ENCODE measurements at places on chromosomes 11 and 22. TPM values are rescaled to one million over a fixed set of nuclear protein-coding genes. Genes with fewer than 3 reads are reported as not detected.

RHOD gene
- total RNA-seq = 27.5 TPM

PANX2 gene
- 0.29 TPM for total RNA-seq

- H3K36me3 ChIP-seq = peaks cover 9% of the 10 kb centered on the region
- no peak overlapping the region for H3K27ac ChIP-seq
- H3K4me3 ChIP-seq = no peak overlapping the region
- DNase-seq = no peak
Measured at GRCh38 chr22:19242699-19243098, 48.8 kb downstream of the CLTCL1 start.

DNA sequence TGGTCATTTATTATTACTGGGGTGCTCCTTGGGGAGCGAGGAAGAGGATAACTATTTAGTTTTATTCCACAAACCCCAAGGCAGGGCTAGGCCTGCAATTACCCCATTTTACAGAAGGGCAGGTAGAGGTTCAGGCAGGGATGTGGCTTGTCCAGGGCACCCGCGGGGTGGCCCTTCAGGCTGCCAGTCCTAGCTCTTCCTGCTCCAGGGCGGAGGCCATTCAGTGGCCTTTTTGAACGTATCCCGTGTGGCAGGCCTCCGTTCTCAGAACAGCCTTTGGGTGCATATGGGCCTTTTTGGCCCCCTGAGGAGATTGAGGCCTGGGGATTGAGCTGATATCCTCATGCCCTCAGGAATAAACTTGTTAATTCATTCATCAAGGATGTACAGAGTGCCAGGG is 66.2 kb downstream of the MPPED1 start:
- no peaks in the 10 kb centered on the region for H3K27me3 ChIP-seq
- no peak overlapping the region for H3K4me3 ChIP-seq
- DNase-seq = no peak
- no peaks in the 10 kb centered on the region for H3K4me1 ChIP-seq
- H3K27ac ChIP-seq = no peak overlapping the region

- no peaks in the 10 kb centered on the region for H3K27me3 ChIP-seq
- H3K36me3 ChIP-seq = peaks cover 5% of the 10 kb centered on the region
- no peak for DNase-seq
- H3K4me3 ChIP-seq = no peak overlapping the region
Measured at GRCh38 chr22:17699696-17700340, 61.3 kb downstream of the BCL2L13 start.

GRCh38 chr22:45166932-45167331 is 3.2 kb downstream of the NUP50 start:
- H3K27ac ChIP-seq = no peak overlapping the region
- H3K4me1 ChIP-seq = peaks cover 15% of the 10 kb centered on the region
- no peak for DNase-seq
- no peaks in the 10 kb centered on the region for H3K27me3 ChIP-seq
- H3K36me3 ChIP-seq = peaks cover 48% of the 10 kb centered on the region
- H3K4me3 ChIP-seq = no peak overlapping the region

DNA sequence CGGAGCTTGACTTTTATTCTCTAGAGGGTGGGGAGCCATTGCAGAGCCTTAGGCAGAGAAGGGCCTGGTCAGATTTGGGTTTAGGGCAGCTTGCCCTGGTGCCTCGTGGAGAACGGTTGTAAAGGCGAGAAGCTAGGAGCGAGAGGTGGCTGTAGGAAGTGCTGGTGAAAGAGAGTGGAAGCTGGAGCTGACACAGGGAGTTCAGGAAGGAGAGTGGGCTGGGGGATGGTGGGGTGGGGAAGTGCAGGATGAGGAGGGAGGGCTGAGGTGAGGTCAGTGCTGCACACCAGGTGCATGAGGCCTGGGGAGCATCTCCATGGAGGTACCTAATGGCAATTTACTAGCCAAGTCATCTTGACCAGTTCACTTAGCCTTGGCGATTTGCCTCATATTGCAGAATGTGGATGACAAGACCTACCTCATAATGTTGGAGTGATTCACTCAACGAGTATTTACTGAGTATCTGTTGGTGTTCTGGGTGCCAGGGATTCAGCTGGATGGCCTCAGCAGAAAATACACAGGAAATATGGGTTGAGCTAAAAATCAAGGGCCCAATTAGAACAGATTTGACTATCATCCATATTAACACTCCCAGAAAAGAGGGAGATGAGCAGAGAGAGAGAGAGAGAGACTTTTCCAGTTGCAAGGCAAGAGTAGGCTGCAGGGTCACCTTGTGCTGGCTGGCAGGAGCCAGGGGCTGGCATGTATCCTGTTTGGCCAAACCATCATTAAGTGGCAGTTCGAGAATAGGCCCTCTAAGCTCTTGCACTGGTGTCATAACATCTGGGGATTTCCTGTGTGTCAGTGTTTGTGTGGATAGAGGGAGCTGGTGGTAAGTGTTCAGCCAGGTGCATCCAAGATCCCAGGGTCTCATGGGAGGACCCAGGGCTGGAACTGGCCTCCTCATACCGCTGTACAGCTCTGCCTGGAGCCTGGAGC is 44.4 kb upstream of the CLDN5 start:
- H3K4me1 ChIP-seq = peaks cover 6% of the 10 kb centered on the region
- no peak overlapping the region for H3K27ac ChIP-seq
- H3K36me3 ChIP-seq = no peaks in the 10 kb centered on the region
- DNase-seq = peak; percentile 88
- peaks cover 8% of the 10 kb centered on the region for H3K27me3 ChIP-seq

Data from osteoblast (primary cell).